NCI-H2081 (cell line): ENCODE measurements at places on chromosomes 4 and X.

- DNase-seq, result no peak
These were observed 145.7 kb downstream of the AMMECR1 start for GRCh38 chrX:110172215-110172614.

DNA sequence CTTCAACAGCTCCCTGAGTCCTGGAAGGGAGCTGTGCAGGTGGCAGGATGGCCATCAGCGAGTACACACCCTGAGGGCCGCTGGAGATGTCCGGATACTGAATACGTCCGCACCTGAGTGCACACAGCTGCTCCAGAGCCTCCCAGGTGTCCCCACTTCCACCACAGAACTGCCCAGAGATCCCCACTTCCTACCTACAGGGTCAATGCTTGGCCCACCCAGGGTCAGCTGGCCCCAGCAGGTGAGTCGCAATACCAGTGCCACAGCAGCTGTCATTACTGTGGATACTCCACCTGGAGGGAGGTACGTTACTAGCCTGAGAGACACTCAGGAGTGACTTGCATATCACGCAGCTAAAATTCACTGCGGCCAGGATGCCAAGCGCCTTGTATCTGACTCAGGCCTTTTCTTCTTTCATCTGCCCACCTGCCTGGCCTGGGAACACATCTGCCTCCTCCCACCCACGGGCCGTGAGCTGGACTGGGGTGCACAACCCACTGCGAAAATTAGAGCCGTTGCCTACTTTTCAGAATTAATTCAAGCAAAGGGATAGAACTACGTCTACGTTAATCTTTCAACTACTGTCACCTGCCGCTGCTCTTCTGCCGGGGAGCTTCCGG, 9.4 kb downstream of the C4orf50 start:
- DNase-seq, result no peak

DNA sequence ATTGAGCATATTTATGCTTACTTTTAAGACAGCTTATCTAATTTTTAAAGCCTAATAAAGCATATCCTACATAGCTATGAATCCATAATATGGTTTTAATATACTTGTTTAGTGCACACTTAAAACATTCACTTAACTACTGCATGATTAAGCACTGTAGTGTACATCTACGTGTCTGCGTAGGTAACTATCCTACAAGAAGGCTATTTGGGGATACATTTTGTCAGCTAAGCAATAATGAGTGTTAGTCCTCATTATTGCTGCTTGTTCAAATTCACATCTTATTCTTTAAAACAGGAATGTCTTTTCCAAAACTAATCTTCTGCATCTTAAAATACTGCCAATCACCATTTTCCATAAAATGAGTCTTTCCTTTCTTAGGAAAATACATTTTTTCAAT, 38.6 kb downstream of the GASK1B start:
- no peak for DNase-seq

DNA sequence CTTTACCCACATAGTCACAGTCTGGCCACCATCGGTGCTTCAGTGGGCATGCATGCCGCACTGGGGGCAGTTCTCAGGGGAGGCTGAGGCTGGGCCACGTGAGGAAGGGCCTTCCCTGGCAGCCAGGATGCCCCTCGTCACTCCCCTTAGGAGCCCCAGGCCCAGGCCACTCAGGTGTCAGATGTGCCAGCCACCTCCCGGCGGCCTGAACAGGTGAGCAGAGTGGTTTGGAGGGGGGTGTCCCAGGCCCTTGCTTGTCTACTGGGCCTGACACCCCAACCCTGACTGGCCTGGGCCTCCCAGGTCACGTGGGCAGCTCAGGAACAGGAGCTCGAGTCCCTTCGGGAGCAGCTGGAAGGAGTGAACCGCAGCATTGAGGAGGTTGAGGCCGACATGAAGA, 12.1 kb downstream of the CCDC22 start:
- no peak for DNase-seq

- no peak for DNase-seq
These were observed 26.7 kb upstream of the STS start for GRCh38 chrX:7120878-7121219.

DNA sequence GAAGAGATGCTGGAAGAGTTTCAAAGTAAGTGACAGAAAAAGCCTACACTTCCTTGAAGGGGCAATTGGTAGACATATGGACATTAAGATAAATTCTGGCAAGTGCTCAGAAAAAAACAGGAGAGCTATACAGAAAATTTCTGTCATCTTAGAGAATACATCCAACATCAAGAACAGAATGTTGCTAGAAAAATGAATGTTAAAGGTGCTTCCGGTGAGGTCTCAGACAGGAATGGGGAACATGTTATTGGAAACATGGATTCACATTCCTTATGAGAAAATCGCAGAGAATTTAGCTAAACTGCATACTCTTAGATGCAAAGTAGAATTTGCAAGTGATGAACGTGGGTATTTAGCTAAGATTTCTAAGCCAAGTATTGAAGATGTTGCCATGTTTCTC, 9.5 kb downstream of the XAGE1B start:
- DNase-seq, result no peak

- DNase-seq, result no peak
These were observed 71.0 kb downstream of the PJA1 start for GRCh38 chrX:69093960-69094871.

DNA sequence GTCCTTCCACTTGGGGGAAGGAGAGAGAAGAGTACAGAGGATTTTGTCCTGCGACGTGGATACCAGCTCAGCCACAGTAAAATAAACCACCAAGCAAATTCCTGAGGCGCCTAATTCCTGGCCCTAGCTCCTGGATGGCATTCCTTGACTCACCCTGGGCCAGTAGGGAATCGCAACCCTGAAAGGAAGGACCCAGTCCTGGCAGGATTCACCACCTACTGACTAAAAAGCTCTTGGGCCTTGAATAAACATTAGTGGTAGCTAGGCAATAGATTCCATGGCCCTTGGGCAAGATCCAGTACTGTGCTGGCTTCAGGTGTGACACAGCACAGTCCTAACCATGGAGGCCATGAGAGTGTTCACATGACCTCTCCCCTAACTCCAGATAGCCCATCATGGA, 45.6 kb downstream of the GABRA3 start:
- DNase-seq, result no peak

GRCh38 chr4:6773616-6774540, 8.6 kb upstream of the KIAA0232 start:
- DNase-seq, result no peak

DNA sequence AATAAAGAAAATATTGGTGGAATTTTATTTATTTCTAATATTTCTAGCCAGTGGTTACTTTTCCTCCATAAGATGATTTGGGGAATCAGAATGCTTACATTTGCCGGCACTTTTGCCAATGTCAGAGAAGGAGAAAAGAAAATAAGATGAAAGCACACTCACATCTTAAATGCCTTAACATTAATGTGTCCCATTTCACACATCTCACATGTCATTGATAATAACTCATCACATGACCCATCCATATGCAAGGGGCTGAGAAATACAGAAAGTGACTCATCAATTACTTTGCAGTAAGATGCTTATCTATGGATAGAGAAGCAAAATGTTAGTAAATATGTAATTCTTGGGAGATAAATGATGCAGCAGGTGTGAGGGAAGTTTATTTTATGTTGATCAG, 1531.0 kb downstream of the PCDH7 start:
- no peak for DNase-seq

DNA sequence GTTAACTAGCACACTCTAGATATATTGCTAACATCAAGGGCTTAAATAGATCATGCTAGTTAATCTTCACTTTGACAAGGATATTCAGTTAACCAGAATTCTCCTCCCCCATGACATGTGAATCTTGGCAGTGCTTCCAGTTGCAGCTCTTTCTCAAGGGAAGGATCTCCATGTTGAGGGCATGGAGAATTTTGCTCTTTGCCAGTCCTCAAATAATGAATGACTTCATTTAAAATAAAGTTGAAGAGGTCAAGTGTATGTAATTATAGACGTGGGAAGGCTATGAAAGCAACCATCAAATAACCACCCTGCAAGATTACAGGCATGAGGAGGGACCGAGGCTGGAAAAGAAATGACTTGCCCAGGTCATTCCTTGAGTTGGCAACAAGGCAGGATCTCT, 87.3 kb upstream of the CPEB2 start:
- DNase-seq, result no peak

- no peak for DNase-seq
These were observed 57.3 kb upstream of the ENPEP start for GRCh38 chr4:110418641-110419040.
